Activated CD8-positive, alpha-beta memory T cell treated with anti-CD3 and anti-CD28 coated beads, Interleukin-2, amount 10 ng/mL, durations not matched to agents 7 days and 5 days (primary cell): ENCODE measurements at places on chromosomes 6 and 20. TPM values are rescaled to one million over a fixed set of nuclear protein-coding genes. Genes with fewer than 3 reads are reported as not detected.

BMP2 gene
- not detected for total RNA-seq

BTN1A1 gene
- total RNA-seq, result not detected

ARMC12 gene
- total RNA-seq, result 0.96 TPM

TSPO2 gene
- not detected for total RNA-seq

IL20RA gene
- total RNA-seq, result not detected

CD40 gene
- total RNA-seq, result 1.3 TPM

CTCFL gene
- total RNA-seq, result not detected

UST gene
- total RNA-seq, result 1.5 TPM

LY6G6F gene
- total RNA-seq, result not detected

CST11 gene
- total RNA-seq, result not detected

CAPN11 gene
- total RNA-seq, result not detected

CRIP3 gene
- total RNA-seq, result 0.66 TPM

BIRC7 gene
- not detected for total RNA-seq

BRD2 gene
- total RNA-seq, result 309 TPM

FKBP1C gene
- total RNA-seq, result 0.68 TPM

TINAG gene
- not detected for total RNA-seq

LST1 gene
- total RNA-seq, result 71.6 TPM

EYS gene
- total RNA-seq, result not detected

SLC52A3 gene
- total RNA-seq, result not detected

OPN5 gene
- total RNA-seq, result not detected

HS3ST5 gene
- total RNA-seq, result not detected

GTSF1L gene
- not detected for total RNA-seq
